Activated CD8-positive, alpha-beta memory T cell treated with anti-CD3 and anti-CD28 coated beads for 1 hour (primary cell): ENCODE measurements at places on chromosomes 5 and 9.
A peak's percentile ranks its signal among the peaks of the same experiment; 100 is the strongest.

GRCh38 chr5:115452083-115452482 lies 92.5 kb downstream of the FEM1C start:
- DNase-seq: no peak

DNA sequence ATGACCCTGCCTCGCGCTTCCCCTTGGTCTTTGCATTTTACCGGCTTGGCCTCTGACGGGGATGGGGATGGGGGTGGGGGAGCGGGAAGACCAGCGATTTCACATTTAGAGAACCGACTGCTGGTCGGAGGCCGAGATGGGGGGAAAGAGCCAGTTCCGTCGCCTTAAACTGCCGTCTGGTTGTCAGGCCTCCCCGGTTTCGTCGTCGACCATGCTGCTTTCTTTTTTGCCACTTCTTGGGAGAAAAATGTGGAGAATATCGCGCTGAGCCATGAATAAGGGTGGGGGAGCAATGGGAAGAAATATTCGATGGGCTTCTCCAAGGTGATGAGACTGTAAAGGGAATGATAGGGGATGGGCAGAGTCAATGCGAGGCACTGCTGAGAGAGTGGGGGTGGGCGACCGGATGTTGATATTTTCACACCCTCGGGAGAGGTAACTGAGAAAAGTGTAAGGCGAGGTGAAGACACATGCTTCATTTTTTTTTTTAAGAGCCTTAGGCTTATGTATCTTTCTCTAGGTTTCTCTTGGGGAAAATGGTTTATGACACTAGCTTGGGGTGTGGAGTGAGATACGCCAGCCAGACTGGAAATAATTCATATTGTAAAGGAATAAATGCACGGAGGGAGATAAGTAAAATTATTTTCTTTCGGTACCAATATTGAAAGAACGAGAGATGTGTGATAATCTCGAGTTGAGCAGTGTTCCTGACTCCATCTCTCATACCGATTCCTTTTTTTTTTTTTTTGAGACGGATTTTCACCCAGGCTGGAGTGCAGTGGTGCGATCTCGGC lies 1.1 kb downstream of the KIF2A start:
- DNase-seq: peak; percentile 37

DNA sequence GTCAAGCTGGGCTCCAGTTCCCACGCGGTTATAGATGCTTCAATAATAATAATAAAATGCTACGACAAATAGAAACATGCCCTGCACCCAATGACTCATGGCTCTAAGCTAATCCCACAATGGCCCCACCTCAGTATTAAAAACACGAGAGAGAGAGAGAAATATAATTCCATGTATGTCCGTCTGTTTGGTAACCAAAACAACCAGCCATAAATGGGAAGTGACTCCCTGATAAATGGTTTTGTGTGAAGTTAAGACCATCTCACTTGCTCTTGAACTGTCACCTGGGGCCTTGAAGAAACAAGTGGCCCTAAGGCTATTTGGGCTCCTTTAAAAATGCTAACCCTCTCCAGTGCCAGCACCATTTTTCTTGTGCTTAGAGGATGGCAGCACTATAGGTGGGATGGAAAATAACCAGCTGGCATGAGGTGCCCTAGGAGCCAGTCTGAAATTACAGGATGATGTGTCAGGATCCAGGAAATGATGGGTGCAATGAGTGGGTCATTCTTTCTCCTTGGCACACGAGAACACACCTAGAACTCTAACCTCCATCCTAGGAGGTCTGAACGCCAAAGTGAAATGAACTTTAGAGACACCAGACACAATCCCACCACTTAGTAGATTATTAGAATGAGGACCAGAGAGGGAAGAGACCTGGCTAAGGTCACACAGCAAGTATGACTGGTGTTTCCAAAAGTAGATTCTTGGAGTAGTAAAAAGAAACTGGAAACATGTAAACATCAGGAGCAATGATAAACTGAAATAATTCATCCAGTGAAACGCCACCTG lies 35.7 kb upstream of the ADRB2 start:
- no peak for DNase-seq

- DNase-seq: no peak
Observed at GRCh38 chr9:125141251-125141650, 2.1 kb downstream of the SCAI start.

DNA sequence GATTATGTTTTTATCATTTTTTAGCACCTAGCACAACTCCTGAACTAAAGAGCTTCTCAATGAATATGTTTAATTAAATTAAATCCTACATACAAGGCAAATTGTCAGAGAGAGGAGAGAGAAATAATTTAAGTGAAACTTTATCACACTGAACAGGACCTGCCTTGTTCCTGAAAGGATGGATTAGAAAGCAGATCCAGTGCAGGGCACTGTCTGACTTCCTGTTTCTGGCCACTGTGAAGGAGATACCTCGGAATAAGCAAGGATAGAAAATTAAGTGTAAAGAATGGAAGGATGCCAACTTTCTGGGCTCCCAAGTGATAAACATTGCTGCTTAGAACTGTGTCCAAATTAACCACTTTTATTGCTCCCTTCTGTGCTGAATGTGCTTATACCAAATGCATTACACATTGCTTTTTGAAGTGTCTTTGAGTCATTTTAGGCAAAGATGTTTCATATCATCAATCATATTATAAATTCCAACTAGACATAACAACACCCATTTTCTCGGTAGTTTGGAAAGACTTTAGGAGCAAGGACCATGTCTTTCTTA lies 89.1 kb upstream of the SPDL1 start:
- DNase-seq: no peak

GRCh38 chr5:63032343-63032742 lies 453.7 kb downstream of the LRRC70 start:
- no peak for DNase-seq

GRCh38 chr5:11909471-11909870 lies 5.2 kb upstream of the CTNND2 start:
- DNase-seq: no peak
